NCI-H187 treated with DMSO at 0.1 percent for 48 hours (cell line): ENCODE measurements at places on chromosomes 2 and 18.

DNA sequence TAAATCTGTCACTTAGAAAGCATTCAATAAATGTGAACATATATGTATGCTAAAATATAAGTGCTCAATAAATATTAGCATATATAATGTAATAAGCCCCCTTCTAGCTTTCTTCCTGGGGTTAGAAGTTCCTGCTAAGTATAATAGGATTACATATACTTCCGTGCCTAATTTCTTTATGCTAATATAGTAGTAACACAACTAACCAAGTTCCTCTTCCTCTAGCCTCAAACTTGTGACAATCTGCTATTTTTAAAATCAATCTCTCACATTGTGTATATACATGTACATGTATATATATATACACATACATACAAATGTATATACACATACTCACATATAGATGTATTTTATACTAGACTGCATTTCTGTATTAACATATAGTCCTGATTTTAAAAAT, 32.2 kb downstream of the TLK1 start:
- DNase-seq, result no peak

DNA sequence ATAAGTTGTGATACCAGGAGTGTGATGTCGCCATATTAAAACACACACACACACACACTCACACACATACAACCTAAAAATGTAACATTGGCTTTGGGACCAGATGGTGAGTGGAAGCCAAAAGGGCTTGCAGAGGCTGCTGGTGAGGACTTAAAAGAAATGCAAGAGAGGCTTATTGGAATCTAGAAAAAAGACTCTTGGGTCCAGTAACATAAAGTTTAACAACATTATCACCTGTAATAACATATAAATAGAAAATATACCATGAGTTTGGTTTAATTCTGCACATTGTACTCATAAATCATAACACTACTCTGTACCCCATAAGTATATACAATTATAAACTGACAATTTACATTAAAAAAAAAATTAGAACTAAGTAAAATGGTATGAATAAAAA, 74.4 kb upstream of the MYCN start:
- DNase-seq, result no peak

DNA sequence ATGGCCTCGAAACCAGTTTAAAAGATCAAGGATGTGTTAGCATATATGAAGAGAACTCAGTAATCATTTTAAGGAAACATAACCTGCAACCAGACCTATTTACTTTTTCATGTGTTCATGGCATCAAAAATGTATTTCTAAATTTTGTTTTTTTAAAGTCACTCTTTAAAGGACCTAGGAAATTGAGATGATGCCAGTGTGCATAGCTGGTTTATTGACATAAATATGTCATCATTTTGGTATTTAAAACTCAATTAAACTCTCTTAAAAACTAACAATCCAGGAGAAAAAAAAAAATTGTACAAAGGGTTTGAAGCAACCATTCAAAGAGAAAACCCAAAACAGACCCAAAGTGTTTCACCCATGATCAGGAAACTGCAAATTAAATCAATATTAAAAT, 198.9 kb upstream of the RND3 start:
- no peak for DNase-seq

DNA sequence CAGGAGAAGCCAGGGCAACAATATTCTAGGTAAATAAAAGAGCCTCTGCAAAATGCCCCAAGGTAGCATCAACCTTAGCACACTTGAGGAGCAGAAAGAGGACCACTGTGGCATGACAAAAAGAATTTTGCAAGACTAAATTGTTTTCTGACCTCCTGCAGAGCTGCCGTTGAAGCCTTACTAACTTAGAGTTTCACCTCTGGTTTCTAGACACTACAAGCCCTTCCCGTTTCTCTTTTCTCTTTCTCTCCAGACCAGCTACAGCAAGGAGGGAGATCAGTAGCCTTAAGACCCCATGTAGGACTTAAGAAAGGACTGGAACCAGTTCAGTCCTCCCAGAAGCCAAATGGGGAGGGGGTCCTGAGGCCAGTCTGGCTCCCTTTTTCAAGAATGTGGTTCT, 73.3 kb upstream of the SP3 start:
- no peak for DNase-seq

GRCh38 chr18:77669331-77669730, 419.7 kb downstream of the GALR1 start:
- DNase-seq, result no peak

- DNase-seq, result no peak
These were observed 36.1 kb upstream of the TXNDC2 start for GRCh38 chr18:9849407-9850283.

DNA sequence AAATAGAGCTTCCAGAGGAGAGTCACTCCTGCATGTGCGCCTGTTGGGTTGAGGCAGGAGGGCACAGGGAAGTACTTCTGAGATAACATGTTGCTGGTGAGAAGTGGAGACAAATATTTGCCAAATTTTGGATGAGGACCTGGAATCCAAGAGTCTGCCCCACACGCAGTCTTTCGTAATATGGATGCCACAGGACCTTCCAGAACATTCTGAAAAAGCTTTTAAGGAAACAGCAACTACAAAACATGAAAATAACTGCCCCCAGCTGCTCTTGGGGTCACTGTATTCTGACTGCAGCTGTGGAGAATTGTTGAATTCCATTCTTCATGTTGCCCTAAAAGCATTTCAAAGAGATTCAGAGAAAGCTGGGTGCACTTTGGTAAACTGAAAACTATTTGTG, 227.5 kb downstream of the C1D start:
- DNase-seq, result no peak

DNA sequence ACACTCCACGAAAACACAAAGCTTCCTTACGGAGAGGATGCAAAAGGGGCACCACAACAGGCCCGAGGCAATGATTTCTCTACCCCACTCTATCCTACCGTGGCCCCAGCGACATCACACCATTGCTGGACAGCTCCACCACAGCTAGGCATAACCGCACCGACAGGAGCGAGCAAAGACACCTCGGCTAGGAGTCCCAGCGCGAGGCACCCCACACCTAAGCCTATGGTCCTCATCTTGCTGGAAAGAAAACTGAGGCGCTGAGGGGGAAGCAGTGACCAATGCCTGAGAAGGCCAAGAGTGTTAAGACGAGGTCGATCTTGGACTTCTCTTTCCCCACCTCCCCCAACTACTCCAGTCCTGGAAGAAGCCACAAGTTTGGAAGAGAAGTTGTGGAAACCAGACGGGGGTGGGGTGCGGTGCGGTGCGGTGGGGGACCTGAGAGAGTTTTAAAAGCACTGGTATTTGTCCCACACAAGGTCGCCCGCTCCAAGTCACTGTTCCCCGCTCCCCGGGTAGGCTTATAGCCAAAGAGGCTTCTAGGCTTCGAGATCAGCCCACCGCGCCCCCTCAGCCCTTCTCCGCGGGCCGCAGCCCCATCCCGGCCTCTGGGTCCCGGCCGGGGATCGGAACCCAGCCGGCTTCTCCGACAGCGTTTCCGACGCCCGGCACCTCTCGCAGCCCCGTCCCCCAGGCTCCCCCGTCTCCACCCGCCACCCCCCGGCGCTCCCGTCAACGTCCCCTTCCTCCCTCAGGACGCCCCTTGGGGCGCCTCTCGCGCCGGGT, 766 bp downstream of the PDE6D start:
- DNase-seq, result no peak

DNA sequence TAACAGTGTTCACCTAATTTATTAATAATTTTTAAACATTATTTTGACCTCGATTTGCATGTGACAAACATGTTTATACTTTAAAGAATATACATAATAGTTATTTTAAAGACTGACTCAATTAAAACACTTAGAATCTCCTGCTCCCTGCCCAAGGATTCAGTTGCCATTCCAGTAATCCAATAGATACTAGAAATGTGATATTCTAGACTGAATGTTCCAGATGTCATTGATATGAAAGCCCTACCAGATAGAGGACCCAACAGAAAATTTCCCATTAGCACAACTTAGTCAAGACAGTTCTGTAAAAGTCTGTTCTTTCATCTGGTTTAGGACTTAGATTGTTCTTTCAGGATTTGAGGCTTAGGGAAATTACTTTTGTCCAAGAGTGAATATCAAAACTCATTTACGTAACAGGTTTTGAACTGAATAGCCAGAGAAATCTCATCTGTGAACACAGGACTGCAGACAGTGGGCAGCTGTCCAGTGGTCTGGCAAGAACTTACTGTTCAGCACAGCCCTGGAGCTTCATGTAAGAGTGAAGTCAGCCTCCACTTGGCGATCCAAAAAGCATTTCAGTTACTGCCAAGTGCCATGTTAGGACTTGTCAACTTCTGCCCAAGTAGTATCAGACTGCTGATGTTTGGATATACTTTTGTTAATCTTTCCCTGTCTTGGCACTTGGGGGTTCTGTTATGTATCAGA, 77.5 kb downstream of the OSBPL6 start:
- no peak for DNase-seq

DNA sequence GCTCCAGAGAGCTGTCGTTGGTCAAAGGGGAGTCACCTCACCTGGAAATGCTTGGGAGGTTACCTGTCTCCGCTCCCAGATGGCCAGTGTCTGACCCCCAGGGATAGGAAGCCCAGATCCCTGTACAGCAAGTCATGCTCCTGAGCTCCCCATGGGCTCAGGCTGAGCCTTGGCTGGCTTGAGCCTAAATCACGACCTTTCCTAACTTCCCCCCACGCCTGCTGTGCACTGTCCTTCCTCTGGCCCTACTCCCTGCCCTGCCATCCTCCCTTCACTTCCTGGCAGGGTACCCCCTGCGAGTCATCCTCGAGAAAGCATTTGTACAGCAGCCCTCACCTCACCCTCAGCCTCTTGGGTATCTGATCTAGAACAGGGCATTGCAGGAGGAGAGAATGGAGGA, 9.2 kb upstream of the HDAC4 start:
- DNase-seq, result no peak

DNA sequence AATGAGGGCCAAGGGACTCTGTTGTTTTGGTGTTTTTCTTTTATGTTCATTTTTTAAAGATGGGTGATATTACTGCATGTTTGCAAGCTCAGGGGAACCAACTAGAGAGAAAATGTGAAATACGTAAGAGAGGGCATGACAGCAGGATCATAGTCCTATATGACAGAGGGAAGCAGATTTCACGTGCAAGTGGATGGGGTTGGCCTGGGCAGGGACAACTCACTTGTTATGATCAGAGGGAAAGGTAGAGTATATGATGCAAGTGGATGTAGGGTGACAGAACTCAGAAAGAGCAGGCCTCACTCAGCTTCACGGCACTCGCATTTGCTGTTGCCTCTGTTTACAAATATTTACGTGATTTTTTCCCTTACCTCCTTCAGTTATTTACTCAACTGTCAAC, 67.0 kb downstream of the OLA1 start:
- no peak for DNase-seq

DNA sequence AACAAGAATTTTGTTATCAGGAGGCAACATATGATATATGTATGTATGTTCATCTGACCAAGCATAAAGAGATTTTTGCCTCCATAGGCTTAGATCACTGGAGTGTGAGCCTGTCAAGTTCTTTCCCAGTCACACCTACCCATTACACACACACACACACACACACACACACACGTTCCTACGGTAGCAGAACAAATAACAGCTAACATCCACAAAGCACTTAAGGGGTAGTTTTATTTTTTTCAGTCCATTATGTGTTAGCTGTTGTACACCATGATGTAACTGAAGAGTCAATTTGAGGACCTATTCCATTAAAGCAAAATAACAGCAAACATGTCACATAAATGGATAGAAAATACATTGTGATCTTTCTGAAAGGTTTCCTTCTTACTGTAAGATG, 39.5 kb downstream of the UGP2 start:
- DNase-seq, result peak; percentile 86

GRCh38 chr18:69400253-69400975, at the start of gene DOK6:
Gene DOK6, plus strand, starts transcription at chr18:69400888.
- DNase-seq, result peak; percentile 85

GRCh38 chr2:65722028-65722778, 289.8 kb upstream of the SPRED2 start:
- no peak for DNase-seq

- no peak for DNase-seq
These were observed 79.6 kb downstream of the RAB31 start for GRCh38 chr18:9787712-9788111.

DNA sequence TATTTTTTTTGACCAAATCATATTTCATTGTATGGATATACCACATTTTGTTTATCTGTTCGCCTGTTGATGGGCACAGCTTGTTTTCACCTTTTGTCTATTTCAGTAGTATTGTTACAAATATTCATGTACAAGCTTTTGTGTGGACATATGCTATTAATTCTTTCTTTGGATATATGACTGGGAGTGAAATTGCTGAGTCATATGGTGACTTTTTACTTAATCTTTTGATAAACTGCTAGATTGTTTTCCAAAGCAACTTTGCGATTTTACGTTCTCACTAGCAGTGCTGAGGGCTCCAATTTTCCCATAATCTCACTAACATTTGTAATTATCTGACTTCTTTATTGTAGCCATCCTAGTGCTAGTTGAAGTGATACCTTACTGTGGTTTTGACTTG, 112.4 kb downstream of the CD8B2 start:
- DNase-seq, result no peak

GRCh38 chr2:109331896-109332848, 203.2 kb downstream of the SH3RF3 start:
- no peak for DNase-seq

- DNase-seq, result no peak
These were observed 10.3 kb downstream of the PSME4 start for GRCh38 chr2:53960476-53960875.

GRCh38 chr2:118835746-118836410, 11.6 kb downstream of the EN1 start:
- no peak for DNase-seq

DNA sequence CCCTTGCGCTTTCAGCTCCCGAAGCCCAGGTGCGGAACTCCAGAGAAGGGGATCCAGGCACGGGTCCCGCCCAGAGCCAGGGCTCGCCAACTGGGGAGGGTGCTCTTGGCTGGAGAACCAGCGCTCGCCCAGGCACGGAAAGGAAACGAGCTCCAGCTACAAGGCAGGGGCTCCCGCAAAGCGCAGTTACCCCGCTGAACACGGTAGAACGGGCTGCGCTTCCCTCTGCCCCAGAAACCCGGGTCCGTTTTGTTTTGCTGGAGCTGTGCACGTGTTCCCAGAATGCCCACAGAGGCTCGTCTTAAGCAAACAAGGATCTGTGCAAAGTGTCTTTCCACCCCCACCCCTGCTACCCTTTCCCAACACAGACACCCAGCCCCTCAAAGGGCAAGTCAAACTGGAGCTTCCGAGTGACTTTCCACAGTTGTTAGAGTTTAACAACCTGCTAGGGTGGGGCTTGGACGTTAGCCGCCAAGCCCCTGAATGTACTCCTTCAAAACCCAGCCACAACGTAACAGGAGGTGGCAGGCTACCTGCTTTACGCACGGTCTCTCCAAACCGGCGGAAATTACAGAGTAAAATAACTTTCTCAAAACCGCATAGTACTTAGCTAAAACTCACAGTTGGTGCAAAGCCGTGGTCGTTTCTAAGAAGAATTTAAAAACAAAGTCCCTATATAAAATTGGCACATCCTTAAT, 775 bp downstream of the RNF125 start:
- DNase-seq, result no peak
